ENCODE measurements at places on chromosomes 2 and 18.

GRCh38 chr2:235270956-235271355 is 222.9 kb upstream of the AGAP1 start:
- DNase-seq, result peak; percentile 96

- DNase-seq, result no peak
Observed at GRCh38 chr2:120863661-120864320, 128.1 kb downstream of the GLI2 start.

DNA sequence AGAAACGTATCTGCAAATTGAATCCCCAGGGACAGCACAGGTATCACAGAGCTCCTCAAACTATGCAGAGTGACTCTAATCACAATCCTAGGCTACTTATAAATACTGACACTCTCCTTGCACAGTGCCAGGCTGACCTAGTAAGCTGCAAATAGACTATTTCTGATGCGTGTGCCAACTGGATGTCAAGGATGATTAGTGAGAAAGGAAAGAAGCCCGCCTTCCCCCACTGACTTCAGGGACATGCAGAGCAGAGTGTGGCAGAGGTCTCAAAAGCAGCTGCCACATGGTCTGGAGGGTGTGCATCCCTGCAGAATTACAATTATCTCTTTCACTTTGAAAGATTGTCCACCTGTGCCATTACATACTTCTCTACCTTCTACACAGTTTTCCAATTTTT is 235.6 kb downstream of the CPS1 start:
- no peak for DNase-seq

GRCh38 chr2:99880964-99881294 is 261.5 kb downstream of the AFF3 start:
- DNase-seq, result no peak

DNA sequence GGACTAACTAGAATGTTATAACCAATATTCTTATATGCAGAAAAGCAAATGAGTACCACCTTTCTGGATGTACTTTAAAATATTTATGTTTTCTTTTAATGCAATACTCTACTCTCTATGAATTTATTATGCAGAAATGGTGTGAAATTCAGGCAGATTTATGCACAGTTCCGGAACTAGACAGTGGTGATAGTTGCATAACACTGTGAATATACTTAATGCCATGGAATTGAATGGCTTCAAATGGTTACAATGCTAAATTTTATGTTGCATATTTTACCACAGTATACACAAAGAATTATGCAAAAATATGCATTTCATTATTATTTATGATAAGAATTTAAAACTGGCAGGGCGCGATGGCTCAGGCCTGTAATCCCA is 287.8 kb upstream of the FN1 start:
- no peak for DNase-seq

GRCh38 chr2:66845307-66845706 is 410.4 kb downstream of the MEIS1 start:
- peak; percentile 95 for DNase-seq

DNA sequence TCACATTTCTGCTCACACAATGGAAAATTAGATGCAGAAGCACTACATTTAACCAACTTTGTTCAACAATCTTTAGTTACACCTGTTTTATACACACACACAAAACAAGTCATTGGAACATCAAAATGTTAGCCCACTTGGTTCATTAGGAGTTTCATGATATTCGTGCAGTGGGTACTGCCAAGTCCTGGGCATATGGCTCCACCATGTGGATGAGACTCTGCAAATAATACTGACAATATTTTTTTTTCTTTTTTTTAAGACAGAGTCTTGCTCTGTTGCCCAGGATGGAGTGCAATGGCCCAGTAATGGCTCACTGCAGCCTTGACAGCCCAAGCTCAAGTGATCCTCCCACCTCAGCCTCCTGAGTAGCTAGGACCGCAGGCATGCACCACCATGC is 34.5 kb upstream of the GRB14 start:
- no peak for DNase-seq

DNA sequence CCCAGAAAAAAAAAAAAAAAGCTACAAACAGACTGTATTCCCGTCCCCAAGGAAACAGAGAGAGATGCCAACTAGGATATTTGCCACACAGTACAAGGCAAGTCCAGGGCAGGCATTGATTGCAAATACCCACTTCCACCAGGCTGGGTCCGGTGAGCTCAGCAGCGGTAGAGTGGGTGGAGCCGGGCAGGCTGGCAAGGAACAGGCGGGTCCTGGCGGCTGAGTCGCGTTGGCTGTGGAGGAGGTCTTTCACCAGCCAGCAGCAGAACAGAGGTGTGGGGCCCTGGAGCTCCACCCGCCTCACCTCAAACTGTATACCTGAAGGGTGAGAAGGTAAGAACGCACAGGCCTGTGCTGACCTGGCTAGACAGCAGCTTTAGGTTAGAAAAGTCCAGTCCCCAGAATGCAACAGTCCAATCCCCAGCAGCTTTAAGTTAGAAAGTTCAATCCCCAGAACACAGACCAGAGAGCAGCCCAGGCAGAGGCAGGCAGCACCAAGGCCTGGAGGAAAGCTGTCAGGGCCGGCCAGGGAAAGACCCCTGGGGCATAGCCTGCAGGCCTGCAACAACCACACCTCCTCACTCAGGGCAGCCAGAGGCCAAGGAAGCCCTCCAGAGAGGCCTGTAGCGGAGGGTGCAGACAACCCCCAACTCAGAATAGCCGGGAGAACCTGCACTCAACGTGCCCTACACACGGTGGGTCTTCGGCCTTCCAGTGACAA is 21.9 kb upstream of the MTERF4 start:
- DNase-seq, result no peak

DNA sequence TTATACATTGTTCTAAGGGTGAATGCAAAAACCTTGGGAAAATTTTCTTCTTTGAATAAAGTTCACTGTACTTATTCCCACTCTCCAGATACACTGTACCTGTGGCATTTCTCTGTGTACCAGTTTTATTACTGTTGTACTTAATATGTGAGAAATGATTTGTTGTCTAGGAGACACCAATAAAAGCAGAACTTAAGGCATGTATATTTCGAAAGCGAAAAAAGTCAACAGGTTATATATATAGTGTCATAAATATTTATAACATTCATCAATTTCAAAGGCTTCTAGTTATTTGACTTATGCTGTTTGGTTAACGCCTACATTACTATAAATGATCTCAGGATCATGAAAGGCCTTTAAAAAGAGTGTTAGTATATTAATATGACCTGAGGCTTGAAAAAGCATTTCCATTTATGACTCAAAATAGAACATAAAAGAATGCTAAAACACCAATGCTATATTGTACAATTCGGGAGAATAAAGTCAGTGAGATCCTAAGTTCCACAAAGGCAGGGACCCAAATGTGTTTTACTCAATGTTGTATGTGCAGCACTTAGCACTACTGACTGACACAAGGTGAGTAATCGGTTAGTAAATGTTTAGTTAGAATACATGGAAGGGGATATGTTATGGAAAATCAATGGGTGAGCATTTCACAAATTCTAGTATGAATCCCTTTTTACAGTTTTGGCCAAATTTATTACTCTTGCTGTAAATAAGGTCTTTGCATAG is 32.2 kb upstream of the HNRNPA3 start:
- no peak for DNase-seq

DNA sequence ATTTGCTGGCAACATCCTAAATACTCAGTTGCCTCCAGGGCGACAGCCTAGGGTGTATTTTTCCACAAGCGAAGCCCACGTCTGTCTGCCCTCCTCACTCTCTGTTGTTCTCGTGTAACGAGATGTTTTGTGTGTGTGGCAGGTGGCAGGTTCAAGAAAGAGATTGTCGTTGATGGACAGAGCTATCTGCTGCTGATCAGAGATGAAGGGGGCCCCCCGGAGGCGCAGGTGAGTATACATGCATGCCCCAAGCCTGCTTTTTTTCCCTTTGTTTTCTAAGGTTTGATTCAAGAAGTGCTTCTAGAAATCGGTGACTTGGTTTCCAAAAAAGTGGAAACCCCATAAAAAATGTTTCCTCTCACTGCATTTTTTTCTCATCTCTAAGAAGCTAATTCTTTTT is 247.0 kb downstream of the AGAP1 start:
- no peak for DNase-seq

- no peak for DNase-seq
Observed at GRCh38 chr2:101307950-101308431, 510 bp downstream of the RNF149 start.

DNA sequence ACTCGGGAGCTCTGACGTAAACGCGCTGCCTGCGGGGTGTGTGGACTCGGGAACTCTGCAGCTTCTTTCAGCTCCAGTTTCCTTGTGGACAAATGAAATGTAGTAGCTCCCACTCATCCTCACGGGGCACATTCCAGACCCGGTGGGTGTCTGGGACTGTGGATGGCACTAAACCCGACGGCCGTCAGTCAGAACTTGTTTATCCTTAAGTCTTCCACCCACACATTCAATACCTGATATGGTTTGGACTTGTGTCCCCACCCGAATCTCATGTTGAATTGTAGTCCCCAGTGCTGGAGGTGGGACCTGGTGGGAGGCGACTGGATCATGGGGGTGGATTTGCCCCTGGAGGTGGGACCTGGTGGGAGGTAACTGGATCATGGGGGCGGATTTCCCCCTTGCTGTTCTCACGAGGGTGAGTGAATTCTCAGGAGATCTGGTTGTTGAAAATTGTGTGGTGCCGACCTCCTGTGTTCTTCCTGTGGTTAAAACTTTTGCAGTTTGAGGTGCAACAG is 81.2 kb upstream of the SNTG2 start:
- DNase-seq, result no peak

GRCh38 chr2:140734992-140735391 is 1395.8 kb downstream of the LRP1B start:
- DNase-seq, result peak; percentile 44
